ENCODE measurements at places on chromosomes 7 and 10.
A peak's percentile ranks its signal among the peaks of the same experiment; 100 is the strongest.

- DNase-seq, result peak; percentile 51
These were observed 98.4 kb downstream of the ADARB2 start for GRCh38 chr10:1638889-1639419.

DNA sequence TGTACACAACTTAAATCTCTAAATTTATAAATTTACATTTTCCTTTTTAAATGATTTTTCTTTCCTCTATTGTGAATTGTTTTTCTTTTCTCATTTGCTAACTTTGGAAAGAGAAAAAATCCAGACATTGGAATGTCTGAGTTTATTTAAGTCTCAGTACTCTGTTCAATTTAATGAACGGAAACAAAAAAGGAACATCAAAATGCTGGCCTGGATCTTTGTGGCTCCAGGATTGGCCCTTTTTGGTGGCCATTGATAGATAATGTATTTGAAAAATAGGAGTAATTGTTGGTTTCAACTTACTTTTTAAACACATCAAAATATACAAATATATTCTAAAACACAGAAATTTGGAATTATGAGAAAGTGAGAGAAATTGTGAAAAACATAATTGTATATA, 336.0 kb downstream of the SUGCT start:
- no peak for DNase-seq

DNA sequence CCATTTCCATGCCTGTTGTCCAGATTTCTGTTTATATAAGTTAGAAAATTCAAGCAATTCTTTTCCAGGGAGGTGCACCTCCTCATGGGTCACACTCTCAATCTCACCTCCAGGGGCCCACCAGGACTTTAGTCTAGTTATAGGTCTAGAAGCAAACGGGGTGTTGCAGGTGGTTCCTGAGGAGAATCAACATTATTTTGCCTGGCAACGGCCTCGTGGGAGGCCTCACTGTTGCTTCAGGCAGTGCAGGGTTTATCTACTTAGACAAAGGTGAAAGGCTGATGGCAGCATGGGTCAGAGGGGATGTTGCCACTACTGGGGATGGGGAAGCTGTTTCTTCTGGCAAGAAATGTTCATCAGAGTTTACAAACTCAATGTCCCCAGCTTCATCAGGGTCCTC, 56.7 kb upstream of the LRRC18 start:
- no peak for DNase-seq

DNA sequence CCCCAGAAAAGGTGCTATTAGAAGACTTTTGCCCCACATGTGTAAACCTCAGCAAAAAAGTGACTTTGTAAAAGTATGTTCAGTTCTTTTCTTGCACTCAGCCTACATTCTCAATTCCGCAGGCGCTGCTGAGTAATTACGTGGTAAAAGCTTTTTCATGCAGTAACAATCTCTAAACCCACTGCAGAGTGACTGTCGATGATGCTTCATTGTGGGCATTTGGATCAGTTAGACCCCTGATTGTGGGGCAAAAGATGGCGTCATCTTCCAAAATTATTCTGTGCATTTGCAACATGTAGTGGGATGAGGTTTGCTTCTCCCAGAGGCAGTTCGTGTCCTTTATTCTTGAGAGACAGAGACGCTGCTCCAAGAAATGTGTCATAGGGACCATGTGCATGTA, 85.6 kb downstream of the PLPP4 start:
- no peak for DNase-seq

DNA sequence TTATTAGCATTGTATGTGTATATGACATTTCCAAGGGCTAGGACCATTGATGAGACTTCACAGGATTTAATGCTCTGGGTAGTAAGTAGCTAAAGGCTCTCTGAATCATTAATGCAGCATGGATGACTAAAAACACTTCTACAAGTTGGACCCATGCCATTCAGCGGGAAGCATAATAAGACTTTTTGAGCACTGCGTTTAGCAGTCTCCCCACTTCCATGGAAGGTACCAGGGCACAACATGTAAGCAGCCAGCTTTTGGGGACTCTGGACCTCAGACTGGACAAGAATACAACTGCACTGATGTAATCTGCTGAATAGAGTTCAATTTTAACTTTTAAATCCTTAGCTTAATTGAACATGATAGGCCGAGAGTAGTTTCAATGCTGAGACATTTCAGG, 191.7 kb upstream of the IMMP2L start:
- no peak for DNase-seq

Measured in thyroid gland (tissue), 4 donors.